ENCODE measurements at places on chromosomes 4 and X. TPM values are rescaled to one million over a fixed set of nuclear protein-coding genes. Genes with fewer than 3 reads are reported as not detected.

The HTRA3 gene
- total RNA-seq = 35.2 TPM

The BTK gene
- total RNA-seq = 0.79 TPM

The PRDM8 gene
- 0.19 TPM for total RNA-seq

The SERPINA7 gene
- total RNA-seq = not detected

The SLC49A3 gene
- total RNA-seq = 6.2 TPM

The FOXR2 gene
- total RNA-seq = not detected

The FGFR3 gene
- total RNA-seq = 3.9 TPM

The MID2 gene
- 11.1 TPM for total RNA-seq

The G6PD gene
- 54.1 TPM for total RNA-seq

The GLRA3 gene
- not detected for total RNA-seq

The EDA gene
- 1.2 TPM for total RNA-seq

The PROM1 gene
- 34.5 TPM for total RNA-seq

The NDP gene
- not detected for total RNA-seq

The ABRAXAS1 gene
- total RNA-seq = 13.6 TPM

The DCAF12L1 gene
- total RNA-seq = not detected

The DCAF12L2 gene
- 0.59 TPM for total RNA-seq

The TSR2 gene
- 25.5 TPM for total RNA-seq

The KIT gene
- total RNA-seq = 5.3 TPM

The DMRTC1 gene
- total RNA-seq = not detected

The CLGN gene
- 1.1 TPM for total RNA-seq

The VCX3A gene
- total RNA-seq = not detected

The CCDC149 gene
- total RNA-seq = 10.2 TPM

The ETDB gene
- not detected for total RNA-seq

The ITIH6 gene
- total RNA-seq = not detected

The LRBA gene
- 25.3 TPM for total RNA-seq

The PWWP3B gene
- 3.1 TPM for total RNA-seq

The RNF128 gene
- total RNA-seq = 17.5 TPM

The ABLIM2 gene
- 0.36 TPM for total RNA-seq

The SYAP1 gene
- 35.5 TPM for total RNA-seq

The MSX1 gene
- total RNA-seq = 0.87 TPM

The F8A2 gene
- total RNA-seq = not detected

The ZAR1 gene
- total RNA-seq = not detected

The HSFX3 gene
- not detected for total RNA-seq

The BTC gene
- total RNA-seq = 0.20 TPM

The NSD2 gene
- total RNA-seq = 31.3 TPM

The SPANXN3 gene
- not detected for total RNA-seq

The GAGE12D gene
- total RNA-seq = not detected

The EPHA5 gene
- 1.3 TPM for total RNA-seq

The FHIP1A gene
- total RNA-seq = 4.1 TPM

The CNOT6L gene
- total RNA-seq = 34.0 TPM

The MAGEE2 gene
- total RNA-seq = not detected
